ENCODE measurements at places on chromosomes 7 and 10.

- DNase-seq, result no peak
These were observed 60.2 kb downstream of the LSMEM1 start for GRCh38 chr7:112540839-112541577.

GRCh38 chr10:102410429-102411073 lies 8.0 kb downstream of the PSD start:
- DNase-seq, result peak; percentile 83

DNA sequence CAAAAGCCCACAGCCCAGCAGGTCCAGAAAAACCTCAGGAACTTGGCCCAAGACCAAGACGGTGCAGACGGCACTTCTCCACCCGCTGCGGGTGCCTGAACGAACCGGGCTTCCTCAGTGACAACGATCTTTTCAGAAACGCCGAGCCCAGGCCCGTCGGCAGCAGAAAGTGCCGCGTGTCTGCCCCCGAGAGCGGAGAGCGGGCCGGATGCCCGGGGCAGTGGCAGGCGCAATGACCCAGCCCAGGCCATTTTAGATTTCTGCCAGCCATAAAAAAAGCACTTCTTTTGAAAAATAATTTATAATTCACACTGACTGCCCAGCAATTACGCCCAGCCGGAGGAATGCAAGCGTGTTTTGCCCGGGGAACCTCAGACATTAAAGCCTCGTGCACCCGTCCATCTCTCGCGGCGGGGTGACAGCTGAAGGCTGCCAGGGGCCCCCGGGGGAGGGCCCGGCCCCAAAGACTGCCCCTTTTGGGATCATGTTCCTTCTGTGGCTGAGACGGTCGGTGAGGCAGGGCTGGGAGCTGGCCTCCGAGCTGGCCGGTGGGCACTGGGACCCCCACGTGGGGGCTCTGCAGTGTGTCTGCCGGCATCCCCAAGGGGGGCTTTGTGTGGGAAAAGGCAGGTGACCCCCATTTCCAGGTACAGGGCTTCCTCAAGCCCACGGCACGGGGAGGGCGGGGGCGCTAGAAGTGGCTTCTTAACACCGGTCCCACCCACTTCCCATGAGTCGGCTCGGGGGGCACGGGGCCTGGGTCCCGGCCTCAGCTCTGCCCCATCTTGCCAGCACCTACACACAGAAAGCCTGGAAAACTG lies 71.3 kb upstream of the PDGFA start:
- no peak for DNase-seq

DNA sequence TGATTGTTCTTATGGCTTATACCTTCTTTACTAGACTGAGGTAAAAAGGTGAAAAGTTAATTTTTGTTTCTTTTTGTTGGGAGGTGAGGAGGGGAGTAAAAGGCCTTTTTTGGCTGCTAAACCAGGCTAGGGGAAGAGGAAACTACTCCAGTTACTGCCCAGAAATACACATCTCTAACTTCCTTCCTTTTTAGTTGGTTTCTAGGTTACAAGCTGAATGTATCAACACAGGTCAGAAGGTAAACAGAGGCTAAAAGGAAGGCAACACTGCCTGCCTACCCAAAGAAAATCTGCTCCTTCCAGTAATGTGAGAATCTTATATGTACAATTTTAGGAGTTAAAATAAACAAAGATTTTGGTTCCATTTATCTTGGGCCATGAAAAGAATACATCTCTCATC lies 140.4 kb downstream of the NRBF2 start:
- DNase-seq, result no peak

DNA sequence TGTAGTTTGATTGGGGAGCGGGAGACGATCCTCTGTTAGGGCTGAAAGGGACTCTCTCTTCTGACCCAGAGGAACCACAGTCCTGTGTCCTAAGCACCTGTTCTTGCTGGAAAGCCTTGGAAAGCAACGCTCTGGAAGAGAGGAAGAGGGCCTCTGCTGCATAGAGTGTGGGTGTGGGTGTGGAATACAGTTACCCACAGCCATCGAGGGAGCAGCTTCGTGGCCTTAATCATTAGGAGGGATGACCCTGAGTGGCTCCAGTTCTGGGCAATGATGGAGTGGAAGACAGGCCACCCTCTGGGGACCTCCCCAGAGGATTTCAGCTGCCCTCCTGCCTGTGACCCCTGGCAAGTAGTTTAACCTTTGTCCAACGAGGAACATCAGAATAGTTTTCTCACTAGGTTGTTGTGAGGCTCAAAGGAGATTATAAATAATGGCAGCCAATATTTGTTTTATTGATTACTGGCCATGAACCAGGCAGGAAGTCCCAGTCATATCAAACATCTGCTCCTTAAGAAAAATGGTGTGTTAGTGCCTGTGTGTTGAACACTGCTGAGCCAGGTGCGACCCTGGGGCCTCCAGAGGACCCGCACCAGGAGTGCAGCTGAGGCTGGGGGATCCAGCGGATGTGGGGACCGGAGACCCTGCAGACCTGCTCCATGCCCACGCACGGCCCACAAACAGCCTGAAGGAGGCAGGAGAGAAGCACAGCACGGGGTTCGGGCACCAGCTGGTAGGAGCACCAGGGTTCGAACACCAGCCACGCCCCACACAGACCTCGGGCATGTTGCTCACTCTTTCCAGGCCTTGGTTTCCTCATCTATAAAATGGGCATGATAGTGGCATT lies 35.6 kb downstream of the FAM241B start:
- no peak for DNase-seq

GRCh38 chr10:108989976-108990375 lies 933.3 kb downstream of the XPNPEP1 start:
- no peak for DNase-seq

DNA sequence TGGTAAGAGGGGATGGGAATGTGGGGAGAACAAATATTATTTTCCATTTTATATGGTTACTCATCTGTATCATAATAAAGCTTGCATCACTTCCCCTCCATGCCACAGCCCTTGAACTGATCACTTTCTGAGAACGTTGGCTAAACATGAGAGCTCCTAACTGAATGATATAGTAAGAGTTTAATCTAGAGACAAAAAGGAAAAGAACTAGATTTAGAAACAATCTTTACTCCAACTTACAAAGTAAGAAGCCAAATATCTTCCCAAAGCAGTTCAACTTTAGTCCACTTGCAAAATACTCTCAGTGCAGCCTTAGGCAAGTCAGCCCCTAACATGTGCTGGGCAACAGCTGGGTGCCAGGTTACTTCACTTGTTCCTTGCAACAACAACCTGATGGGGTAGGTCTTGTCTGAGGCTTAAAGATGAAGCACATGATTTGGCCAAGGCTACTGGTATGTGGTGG lies 20.3 kb downstream of the SMURF1 start:
- DNase-seq, result no peak

DNA sequence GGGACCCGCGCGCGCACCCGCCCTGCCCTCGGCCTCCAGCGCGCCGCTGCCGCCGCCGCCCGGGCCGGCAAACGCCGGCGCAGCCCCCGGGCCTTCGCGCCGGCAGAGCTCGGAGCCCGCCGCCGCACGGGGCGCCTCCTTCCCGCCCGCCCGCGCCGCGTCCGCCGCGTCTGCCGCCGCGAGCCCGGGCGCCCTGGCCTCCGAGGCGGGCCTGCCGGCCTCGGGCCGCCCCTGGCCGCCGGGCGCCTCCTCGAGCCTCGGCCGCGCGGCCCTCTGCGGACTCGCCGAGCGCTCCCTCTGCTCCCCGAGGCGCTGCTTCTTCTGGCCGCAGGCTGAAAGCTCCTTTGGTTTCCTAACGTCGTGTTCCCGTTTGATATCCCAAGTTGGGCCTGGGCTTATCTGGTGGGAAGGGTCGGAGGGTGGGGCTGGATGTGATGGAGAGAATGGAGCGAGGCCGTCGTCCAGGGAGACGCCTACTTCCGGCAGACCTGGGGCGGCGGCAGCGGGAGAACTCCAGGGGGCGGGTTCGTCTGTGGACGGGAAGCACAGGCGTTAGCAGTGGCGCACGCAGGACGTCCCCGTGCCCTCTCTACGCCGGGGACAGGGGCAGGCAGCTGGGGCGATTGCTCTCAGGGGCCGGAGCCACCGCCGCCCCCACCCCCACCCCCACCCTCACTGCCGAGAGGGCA lies 221.0 kb downstream of the PHTF2 start:
- DNase-seq, result peak; percentile 92

DNA sequence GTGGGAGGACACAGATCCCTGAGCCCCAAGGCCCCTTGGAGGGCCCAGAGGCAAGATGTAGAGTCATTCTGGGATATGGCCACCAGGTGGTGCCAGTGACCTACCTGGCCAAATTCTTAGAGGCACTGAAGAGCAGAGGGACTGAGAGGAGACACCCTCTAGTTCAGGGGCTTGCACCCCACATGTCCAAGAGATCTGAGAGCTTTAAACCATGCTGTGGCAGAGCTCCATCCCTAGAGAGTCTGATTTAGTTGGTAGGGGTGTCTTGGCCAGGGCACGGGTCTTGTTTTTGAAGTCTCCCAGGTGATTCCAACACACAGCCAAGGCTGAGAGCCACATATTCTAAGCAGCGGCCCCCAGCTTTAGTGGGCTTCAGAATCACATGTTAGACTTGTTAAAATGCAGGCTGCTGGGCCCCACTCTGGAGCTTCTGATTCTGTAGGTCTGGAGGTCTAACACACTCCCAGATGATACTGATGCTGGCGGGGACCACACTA lies 52.5 kb downstream of the PRF1 start:
- DNase-seq, result peak; percentile 79

GRCh38 chr10:124225029-124225466 lies 131.7 kb upstream of the CHST15 start:
- no peak for DNase-seq

DNA sequence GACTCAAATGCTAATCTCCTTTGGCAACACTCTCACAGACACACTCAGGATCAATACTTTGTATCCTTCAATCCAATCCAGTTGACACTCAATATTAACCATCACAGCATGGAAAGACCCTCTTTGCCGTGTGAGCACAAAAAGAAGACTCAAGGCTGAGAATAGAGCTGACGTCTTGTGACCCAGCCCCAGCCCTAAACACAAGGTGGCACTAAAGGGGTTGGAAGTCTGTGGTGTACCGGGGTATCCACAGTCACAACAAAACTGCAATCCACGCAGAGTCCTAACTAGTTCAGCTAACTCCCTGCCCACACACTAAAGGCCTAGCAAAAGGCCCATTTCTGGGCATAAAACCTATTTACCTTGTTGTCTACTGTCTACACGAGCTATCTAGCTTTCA lies 200.1 kb downstream of the ACTR3B start:
- DNase-seq, result no peak

- no peak for DNase-seq
These were observed 82.2 kb upstream of the GPR141 start for GRCh38 chr7:37601321-37601720.

GRCh38 chr7:128681794-128682537 lies 9.9 kb downstream of the GARIN1A start:
- DNase-seq, result no peak

GRCh38 chr10:71528371-71529206 lies 131.9 kb downstream of the CDH23 start:
- DNase-seq, result no peak

- no peak for DNase-seq
These were observed 10.9 kb downstream of the SEC31B start for GRCh38 chr10:100508691-100509150.

GRCh38 chr10:21637795-21638194 lies 103.8 kb downstream of the MLLT10 start:
- DNase-seq, result no peak

DNA sequence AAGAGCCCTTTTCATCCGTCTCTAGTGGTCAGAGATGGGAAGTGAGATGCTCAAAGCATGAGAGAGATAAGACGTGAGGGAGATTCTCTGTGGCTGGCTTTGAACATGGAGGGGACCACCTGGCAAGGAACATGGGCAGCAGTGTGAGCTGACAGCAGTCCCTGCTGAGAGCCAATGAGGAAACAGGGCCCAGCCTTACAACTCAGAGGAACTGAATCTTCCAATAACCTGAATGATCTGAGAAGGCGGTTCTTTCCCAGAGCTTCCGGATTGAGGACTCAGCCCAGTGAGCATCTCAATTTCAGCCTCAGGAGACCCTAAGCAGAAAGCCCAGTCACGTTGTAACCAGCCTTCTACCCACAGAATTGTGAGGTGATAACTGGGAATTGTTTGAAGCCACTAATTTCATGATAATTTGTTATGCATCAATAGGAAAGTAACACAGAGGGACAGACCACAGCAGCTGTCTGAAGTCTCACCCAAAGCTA lies 33.9 kb upstream of the IKZF1 start:
- DNase-seq, result no peak

DNA sequence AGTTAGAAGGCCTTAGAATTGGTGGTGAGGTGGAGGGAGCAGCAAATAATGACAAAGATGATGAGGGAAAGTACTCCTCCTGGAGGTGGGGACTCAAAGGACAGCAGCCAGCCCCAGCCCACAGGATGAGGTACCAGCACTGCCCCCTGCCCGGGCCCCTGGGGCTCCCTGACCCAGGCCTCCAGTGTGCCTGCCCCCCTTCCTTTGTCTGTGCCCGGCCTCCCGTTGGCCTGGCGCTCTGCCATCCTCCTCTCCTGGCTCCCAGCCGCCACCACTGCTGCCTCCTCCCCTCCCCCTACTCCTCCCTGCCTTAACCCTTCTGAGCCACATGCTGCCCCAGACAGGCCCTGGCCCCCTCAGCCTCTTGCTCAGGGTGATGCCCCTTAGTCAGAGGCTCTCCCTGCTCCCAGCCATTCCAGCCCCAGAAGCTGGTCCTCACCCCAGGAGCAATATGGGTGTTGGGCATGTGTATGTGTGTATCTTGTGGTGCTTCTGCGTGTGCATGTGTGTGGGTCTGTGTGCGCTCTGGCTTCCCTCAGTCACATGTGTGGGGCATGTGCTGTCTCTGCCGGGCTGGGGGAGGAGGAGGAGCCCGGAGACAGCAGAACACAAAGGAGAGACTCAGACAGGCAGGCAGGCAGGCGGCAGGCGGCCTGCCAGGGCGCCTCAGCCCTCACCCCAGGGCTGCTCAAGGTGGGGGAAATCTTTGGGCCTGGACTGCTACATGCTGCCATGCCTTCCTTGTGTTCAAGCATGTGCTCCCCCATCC lies 2.6 kb downstream of the LDB1 start:
- peak; percentile 89 for DNase-seq

DNA sequence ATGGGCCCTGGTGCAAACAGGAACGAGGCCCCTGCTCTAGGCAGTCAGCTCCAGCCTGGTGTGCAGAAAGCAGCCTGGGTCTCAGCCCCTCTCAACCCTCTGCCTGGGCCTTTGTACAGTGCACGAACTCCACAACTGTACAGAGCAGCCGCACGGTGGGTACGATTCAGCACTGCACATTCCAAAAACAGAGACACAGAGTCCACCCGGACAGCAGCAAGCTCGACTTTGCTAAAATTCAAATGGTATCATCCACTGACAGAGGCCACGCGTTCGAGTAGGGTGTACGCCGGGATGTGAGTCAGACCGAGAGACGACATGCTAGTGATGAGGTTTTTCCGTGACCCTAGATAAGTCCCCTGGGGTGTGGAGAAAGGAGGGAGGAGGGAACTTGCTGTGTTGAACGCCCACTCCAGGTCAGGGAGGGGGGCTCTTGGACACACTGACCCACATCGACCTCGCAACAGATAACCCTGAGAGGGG lies 65.6 kb upstream of the PDGFA start:
- DNase-seq, result no peak
